EL (cell line): ENCODE measurements at places on chromosomes 7 and 10.

DNA sequence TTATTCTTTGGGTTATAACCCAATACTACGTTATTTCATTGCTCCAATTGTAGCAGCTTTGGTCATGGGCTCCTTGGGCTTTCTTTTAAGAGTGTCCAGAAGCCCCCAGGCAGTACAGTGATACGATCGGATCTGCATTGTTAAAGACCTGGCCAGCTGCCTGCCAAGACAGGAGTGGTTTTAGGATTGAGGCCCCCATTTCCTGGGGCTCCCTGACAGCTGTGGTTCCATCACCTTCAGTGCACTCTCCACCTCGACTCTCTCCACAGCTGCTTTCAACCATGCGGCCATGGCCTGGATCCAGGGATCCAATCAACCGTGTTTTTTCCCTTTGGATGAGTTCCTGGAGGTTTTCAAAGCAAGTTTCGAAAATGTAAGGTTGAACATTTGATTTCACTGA, 123.4 kb upstream of the BTBD16 start:
- no peak for DNase-seq

DNA sequence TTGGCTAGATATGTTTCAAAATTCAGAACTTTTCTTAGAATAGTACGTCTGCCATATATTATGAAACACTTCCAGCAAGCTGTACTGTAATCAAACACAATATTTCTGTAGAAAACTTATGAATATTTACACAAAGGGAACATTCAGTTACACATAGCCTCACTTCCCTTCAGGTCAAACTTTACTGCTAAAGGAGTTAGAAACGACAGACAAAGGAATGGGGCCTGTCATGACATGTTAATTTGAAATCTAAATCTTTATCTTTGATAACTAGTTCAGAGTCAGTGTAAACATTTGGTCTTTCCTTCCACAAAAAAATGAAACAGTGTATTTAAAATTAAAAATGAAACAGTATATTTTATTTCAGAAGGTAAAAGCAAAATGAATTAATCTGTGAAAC, 1.0 kb upstream of the CROT start:
- no peak for DNase-seq

- peak; percentile 24 for DNase-seq
Measured at GRCh38 chr10:71217266-71218045, 5.1 kb downstream of the UNC5B start.

DNA sequence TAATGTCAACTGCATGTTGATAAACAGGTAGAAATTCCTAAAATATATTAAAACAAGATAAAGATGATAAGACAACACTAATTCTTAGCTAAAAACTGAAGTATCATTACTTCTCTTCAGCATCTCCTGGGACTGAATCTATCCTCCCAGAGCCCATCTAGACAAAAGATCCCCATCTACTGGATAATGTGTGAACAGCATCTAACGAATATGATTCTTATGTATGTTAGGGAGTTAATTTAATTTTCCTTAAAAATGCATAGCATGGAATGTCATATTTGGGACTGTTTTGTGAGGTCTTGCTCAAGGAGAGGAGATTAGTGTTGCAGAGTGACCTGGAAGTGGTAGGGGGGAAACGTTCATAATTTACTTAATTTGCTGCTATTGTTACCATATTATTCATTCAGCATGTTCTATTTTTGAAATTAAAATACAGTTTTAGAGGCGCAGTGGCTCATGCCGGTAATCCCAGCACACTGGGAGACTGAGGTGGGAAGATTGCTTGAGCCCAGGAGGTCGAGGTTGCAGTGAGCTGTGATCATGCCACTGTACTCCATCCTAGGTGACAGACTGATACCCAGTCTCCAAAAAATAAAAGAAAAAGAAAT, 305.1 kb upstream of the CSTF2T start:
- DNase-seq = peak; percentile 39

GRCh38 chr7:30181211-30181610, 46.4 kb downstream of the MTURN start:
- no peak for DNase-seq

DNA sequence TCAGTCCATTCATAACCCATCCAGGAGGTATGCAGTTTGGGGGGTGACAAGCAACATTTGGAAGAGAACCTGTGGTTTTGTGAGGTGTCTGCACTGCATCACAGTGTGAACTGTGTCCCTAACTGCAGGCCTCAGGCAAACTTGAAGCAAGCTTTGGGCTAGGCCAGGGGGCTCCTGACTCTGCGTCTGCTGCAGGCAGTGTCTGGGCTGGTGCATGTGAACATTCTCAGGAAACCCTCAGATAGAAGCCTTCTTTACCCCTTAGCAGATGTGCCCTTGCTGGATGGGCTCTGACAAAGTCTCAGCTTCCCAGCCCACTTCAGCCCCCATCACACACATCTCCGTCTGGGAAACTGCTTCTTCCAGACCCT, 61.0 kb downstream of the VIPR2 start:
- no peak for DNase-seq

- DNase-seq = peak; percentile 50
Measured at GRCh38 chr7:108181073-108181985, 51.2 kb upstream of the LAMB4 start.

GRCh38 chr7:129017933-129018538, 36.9 kb downstream of the TNPO3 start:
- DNase-seq = no peak

- peak; percentile 73 for DNase-seq
Measured at GRCh38 chr7:21767300-21767900, 178.3 kb downstream of the CDCA7L start.

DNA sequence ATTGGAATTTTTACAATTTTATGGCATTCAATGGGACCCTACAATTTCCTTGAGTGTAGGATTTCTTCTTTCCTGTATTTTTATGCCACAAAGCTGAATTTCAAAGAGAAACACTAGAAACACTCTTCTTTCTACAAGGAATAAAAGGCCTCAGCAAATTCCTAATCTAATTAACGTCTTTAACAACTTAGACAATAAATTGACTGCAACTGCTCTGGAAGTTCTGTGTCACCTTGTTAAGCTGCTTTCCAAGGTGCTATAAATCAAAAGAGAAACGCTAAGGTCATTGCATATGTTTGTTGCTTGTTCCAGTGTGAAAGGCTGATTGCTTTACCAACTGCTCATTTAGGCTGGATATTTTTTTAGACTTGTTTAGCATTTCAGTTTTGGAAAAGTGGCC, 182.2 kb downstream of the POLR1F start:
- DNase-seq = no peak

DNA sequence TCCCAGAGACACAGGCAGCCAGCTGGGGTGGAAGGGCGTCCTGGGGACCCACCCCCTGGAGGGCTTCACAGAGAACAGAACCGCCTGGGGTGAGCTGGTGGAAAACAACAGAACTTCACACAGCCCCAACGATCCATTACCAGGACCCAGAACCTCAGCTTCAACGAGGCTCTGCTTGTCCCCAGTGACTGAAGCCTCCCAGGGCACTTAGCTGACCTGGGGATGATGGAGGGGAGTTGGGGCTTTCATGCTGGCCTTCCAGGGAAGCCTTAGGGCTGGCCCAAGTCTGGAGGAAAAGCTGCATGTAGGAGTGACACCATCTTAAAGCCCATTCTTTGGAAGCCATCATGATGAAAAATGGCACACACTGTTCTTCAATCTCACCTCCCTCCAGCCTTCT, 300.2 kb downstream of the WDR37 start:
- no peak for DNase-seq

DNA sequence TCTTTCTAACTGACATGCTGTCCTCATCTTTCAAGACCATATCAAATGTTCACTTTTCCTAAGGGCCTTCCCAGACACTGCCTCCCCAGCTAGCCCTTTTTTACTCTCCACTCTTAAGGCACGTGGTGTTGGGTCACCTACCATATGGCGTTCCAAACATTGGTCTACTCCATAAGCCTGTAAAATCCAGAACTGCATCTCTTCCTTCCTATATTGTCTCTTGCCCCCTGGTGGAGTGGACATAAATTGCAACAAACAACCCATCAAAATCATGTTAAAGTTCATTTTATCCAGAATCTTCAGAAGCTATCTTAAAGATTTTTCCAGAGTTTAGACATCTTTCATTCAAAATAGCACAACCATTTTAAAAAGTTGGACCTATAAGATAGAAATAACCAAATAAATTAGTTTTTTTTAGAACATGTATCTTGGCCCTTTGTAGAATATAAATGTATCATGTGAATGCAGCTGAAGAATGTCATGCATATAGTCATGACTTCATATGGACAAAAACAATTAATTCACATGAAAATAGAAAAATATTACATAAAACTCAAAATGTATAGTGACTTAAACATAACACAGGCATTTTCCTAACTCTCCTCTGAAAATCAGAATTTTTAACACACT, 180.6 kb upstream of the CHRM2 start:
- DNase-seq = peak; percentile 37

DNA sequence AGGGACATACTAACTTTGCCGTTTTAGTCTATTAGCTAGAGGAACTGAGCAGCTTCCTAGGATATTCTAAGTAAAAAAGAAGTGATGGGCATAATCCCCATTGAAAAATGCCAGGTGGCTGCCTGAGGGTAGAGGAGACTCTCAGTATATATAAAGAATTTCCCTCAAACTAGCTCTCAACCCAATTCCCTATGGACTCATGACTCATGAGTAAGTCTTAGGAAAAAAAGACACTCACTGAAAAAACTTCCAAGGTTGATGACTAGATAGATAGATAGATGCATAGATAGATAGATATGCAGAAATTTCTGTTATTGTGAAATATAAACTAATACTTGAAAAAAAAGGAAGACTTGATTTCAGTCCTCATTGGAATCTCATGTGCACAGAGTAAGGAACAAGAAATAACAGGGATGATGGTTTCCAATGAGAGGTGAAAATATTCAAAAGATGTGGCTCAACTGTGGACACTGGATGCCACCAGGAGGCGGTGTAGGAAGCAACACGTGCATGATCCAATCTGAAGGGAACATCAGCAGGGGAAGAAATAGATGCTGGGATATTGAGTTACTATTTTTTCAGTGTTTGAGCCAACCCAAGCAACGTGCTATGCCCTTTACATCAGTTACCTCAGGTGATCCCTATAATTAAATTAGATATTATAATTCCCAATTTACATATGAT, 711.0 kb upstream of the LRRTM3 start:
- DNase-seq = no peak

GRCh38 chr10:34280599-34281374, 534.3 kb downstream of the PARD3 start:
- peak; percentile 95 for DNase-seq

GRCh38 chr10:73819081-73819480, 7.7 kb upstream of the NDST2 start:
- no peak for DNase-seq

GRCh38 chr7:73995330-73995729, 32.6 kb upstream of the ELN start:
- peak; percentile 82 for DNase-seq

- DNase-seq = peak; percentile 52
Measured at GRCh38 chr7:128904381-128905197, 5.9 kb downstream of the KCP start.

- no peak for DNase-seq
Measured at GRCh38 chr10:111106081-111106480, 29.3 kb downstream of the ADRA2A start.

- no peak for DNase-seq
Measured at GRCh38 chr7:107194052-107194451, 25.2 kb downstream of the HBP1 start.

DNA sequence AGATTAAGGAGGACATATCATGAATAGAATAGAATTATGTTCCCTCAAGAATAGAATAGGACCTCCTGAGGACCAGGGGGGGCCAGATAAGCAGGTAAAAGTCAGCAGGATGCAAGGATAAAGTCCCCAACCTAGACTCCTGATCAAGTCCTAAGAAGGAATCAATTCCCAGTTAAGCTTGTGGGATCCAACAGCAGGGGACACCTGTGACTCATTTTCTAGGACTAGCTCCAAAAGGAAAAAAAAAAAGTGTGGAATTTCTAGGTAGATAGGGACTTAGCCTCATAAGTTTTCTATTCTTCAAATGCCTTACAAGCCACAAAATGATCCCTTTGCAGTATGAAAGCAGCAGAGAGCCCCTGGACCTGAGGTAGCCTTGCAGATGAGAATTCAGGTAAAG, 336.2 kb downstream of the WDR11 start:
- no peak for DNase-seq

- DNase-seq = no peak
Measured at GRCh38 chr7:106057962-106058927, 53.9 kb downstream of the SYPL1 start.

GRCh38 chr7:36784991-36785940, 61.0 kb upstream of the AOAH start:
- DNase-seq = no peak

DNA sequence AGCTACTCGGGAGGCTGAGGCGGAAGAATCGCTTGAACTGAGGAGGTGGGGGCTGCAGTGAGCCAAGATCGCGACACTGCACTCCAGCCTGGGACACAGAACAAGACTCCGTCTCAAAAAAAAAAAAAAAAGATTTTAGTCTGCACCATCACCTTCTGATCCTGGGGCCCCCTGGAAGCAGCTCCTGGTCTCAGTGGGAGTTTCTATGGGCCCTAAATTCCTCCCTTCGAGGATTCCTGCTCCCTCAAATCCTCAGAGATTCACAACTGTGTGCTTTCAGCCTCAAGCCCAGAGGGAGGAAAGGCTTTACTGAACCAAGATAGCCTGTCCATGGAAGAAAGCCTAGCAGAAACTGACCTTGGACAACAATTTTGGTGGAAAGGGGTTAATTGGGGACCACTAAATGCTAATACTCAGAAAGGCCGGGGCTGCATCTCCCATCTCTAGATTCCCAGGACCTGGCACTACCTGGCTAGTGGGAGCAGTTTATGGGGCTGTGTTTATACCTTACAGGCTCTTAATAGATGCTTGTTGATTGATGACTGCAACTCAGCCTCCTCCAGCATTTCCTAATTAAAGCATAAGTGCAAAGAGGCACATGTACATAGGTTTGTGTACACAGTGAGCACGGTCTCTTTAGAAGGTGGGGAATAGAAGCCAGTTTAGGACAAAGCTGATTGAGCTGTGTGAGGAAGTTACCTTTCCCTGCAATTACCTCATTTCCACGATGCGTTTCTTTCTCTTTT, 9.2 kb upstream of the FGFR2 start:
- no peak for DNase-seq

GRCh38 chr7:44434201-44434600, 56.3 kb downstream of the NUDCD3 start:
- no peak for DNase-seq

- peak; percentile 1 for DNase-seq
Measured at GRCh38 chr10:16521311-16522016, at the start of gene C1QL3. C1QL3 (minus strand) TSS chr10:16521879; CDS start chr10:16521065, 814 bp downstream.

DNA sequence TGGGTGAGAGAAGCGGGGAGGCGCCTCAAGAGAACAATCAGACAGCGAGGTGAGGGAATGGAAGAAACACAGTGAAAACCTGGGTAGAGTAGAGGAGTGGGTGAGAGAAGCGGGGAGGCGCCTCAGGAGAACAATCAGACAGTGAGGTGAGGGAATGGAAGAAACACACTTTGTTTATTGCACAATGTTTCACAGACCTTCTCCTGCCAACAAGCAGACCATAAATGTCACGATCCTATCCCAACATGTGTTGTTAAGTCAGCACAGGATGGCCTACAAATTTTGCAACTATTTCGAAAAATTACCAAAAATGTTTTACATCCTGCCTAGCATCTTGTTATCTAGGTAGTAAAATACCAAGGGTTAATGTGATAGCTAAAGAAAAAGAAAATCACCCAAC, 115.3 kb downstream of the JAZF1 start:
- DNase-seq = peak; percentile 56
